ENCODE measurements at places on chromosomes 2 and 18.

- DNase-seq, result no peak
Measured at GRCh38 chr2:201572846-201573508, 70.3 kb downstream of the TMEM237 start.

DNA sequence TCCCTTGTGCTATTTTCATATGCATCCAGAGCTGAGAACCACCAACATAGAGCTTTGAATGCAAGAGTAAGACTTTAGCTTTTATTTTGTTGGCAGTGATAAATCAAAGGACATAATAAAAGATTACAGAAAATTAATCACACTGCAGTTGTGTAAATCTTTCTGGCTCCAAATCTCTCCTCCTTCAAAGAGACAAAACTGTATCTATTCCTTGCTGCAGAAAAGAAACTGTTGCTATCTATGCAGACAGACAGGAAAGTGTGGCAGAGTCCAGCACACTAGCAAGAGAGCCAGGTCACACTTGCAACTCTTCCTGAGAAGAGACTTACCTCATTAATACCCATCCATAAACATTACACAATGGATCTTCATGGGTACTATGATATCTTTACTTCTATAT, 57.5 kb downstream of the DTNB start:
- DNase-seq, result no peak

DNA sequence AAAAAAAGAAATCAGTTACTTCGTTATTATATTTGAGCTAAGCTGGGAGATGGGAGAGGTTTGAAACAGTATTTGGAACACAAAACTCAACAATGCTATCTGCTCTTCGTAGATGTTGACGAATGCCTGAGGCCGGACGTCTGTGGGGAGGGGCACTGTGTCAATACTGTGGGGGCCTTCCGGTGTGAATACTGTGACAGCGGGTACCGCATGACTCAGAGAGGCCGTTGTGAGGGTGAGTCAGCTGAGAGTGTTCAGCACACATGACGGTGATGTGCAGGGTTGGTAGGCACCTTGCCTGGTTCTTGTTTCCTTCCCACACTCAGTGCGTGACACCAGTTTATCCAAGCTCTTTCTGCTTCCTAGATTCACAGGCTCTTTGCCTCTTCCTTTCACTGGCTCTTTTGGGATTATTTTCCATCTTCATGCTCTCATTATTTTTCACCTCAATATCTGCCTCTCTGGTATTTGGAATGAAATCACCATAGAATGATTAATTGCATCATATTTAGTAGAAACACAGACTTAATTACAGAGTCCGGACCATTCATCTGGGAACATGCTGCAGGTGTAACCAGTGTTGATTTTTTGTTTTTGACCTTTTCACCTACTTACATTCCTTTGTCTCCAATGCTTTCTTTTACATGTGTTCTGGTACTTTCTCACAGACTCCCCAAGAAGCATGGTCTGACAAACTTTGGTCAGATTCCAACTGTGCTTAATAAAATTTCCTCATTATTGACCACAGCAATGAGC, 200.6 kb upstream of the RASGRP3 start:
- no peak for DNase-seq

- DNase-seq, result no peak
Measured at GRCh38 chr2:148578493-148578884, 66.1 kb upstream of the EPC2 start.

- DNase-seq, result no peak
Measured at GRCh38 chr2:12657560-12657959, 59.2 kb upstream of the TRIB2 start.

- DNase-seq, result no peak
Measured at GRCh38 chr2:16853088-16853487, 187.5 kb upstream of the CYRIA start.

GRCh38 chr2:42118754-42119569, 50.2 kb upstream of the EML4 start:
- no peak for DNase-seq

DNA sequence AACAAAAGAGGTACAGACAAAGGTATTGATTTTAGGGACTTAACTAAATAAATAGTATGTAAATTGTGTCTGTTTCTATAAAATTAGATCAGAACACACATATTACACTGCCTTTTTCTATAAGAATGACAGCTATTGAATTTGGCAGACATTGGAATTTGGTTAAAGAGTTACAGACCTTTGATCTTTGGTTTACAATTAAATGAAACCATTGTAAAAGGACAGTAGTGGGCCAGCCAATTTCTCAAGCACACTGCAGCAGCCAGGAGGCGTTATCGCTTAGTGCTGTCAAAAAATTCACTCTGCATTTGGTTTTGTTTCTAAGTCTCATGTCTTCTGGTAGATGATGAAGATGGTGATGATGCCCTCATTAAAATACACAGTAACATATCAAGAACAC, 175.9 kb downstream of the NR4A2 start:
- no peak for DNase-seq

GRCh38 chr2:24930768-24931167, 10.7 kb upstream of the ADCY3 start:
- no peak for DNase-seq

DNA sequence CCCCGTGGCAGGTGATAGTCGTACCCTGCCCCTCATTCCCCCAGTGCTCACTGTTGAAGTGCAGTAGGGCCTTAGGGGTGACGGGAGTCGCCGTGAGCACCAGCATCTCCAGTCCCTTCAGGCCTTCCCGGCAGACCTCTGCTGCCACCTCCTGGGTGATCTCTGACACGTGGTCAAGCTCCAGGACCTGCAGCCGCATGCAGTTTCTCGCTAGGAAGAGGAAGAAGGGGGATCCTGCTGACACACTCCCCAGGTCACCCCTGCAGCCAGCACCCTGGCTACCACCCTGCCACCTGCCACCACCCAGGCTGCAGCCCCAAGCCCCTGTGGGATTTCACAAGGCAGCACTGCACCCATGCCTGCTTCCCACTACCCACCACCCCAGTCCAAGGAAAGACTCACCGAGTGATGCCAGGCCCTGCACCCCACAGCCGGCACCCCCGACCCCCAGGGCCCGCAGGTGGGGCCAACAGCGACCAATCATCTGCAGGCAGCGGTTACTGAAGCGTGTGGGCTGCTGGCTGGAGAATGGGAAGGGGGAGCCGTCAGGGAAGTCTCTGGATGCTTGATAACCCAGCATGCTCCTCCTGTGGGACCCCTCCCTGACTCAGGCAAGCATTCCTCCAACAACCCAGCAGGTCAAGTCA, 23.8 kb downstream of the FBXO41 start:
- DNase-seq, result no peak

GRCh38 chr2:220101980-220102379, 474.6 kb downstream of the SLC4A3 start:
- no peak for DNase-seq

DNA sequence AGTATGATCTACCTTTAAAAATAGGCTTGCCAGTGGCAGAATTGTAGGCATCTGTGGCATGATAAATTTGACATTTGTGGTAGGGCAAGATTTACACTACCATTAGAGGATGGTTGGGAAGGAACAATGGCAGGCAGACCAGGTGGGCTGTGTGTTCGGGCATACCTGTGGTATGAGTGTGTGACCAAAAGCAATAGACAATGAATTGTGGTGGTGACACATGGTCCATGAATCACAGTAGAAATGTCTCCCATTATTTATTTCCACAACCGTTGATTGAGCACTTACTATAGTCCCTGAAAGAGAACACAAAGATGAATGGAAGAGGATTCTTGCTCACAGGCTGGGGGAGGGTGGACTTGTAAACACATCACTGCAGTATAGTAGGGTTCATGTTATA, 29.9 kb upstream of the RUFY4 start:
- no peak for DNase-seq

GRCh38 chr2:166088634-166089033, 39.2 kb downstream of the SCN1A start:
- no peak for DNase-seq

- DNase-seq, result no peak
Measured at GRCh38 chr2:176107731-176108181, 676 bp downstream of the HOXD11 start.

- DNase-seq, result no peak
Measured at GRCh38 chr2:85924522-85924921, 35.7 kb upstream of the ST3GAL5 start.

DNA sequence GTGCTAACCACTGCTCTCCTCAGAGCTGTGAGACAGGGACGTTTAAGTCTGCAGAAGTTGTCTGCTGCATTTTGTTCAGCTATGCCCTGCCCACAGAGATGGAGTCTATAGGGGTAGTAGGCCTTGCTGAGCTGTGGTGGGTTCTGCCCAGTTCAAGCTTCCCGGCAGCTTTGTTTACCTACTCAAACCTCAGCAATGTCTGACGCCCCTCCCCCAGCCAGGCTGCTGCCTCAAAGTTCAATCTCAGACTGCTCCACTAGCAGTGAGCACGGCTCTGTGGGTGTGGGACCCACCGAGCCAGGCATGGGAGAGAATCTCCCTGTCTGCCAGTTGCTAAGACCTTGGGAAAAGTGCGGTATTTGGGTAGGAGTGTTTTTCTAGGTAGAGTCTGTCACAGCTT, 387.8 kb upstream of the SLC39A10 start:
- no peak for DNase-seq

DNA sequence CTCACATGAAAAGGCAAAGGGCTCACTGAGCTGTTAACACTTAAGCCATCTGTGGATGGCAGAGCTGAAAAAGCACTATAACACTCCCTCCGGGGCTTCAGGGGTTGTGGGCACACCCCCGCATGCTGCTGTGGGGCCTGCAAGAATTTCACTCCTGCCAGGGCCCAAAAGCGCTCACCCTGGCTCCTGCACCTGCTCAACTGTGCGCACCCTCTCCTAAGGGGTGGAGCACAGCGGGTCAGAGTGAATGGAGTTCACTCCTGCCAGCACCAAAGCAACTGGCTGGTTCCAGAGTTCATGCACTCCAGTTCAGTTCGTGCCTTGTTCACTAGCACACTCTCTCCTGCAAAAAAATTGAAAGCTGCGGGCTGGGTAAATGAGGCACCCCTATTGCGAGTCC, 814.2 kb upstream of the SLC39A10 start:
- DNase-seq, result no peak

DNA sequence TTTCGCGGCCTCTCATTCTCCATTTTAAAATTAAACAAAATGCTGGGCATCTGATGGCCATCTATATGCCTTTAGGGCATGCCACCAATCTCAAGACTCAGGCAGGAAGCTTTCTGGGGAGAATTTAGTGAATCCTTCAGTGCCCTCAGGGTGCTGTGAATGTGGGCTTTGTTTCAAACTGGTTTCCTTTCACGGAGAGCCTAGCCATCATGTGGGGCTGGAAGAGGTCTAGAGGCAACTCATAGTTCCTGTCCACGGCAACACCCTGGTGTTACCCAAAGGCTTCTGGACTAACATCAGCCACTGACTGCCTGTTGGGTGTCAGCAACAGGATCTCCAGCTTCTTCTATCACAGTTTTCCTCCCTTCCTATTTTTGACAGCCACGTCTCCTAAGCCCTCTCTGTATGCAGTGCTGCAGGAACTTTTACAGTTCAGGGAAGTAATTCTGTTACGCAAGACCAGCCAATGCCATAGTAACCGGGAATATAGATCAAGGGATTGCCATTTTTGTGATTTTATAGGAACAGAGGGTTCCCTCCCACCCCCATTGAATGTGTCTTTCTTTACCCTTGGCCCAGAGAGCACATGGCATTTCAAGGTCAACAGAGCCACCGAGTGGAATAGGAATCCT, 7.9 kb upstream of the WDR33 start:
- DNase-seq, result no peak

DNA sequence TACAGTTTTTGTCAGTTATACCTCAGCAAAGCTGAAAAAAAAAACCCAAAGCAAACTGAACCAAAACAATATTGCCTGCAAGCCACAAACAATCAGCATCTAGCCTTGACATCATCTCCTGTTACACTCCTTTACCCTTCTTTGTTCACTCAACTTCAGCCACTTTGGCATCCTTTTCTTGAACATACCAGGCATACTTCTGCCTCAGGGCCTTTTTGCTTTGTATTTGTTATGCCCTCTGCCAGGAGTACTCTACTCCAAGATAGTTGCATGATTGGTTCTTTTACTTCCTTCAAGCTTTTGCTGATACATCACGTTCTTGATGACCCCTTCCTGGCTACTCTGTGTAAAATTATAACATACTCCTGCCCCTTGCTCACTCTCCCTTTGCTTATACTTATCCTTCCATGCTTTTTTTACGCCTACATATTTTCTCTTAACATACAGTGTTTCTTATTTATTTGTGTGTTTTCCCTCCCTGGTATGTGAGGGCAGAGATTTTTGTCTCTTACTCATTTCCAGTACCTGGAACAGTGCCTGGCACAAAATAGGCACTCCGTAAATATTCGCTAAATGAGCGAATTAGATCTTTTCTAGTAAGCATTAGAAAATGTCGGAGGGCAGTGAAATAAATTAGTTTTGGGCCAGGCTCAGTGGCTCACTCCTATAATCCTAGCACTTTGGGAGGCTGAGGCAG, 12.7 kb downstream of the ABI2 start:
- DNase-seq, result no peak

DNA sequence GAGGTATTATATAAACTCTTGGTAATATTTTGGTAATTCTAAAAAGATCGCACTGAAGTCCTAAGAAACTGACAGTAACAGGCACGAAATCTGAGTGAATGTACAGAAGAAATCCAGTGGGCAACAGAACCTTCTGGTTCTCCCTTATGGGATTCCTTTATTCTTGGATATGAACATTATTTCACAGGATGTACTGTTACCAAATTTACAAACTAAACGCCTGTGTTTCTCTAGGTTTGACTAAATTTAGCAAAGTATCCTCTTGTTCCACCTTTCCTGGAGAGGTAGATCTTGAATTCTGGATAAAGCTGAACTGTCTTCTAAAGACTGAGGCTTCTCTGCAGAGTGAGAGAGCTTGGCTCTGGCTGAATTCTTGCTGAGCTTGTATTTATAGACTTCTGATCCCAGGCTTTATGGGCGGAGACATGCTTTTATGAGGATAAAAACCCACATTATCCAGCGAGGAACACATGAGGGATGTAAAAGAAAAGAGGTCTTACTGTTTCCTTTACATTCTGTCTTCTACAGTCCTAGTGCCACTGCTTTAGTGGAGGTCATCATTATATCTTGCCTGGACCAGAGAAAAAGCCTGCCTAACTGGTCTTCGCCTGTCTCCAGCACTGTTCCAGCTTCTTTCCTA, 220.8 kb downstream of the CDH2 start:
- no peak for DNase-seq

GRCh38 chr2:216415541-216415940, 3.3 kb downstream of the SMARCAL1 start:
- no peak for DNase-seq

- DNase-seq, result no peak
Measured at GRCh38 chr2:99403524-99403923, 66.3 kb downstream of the EIF5B start.

DNA sequence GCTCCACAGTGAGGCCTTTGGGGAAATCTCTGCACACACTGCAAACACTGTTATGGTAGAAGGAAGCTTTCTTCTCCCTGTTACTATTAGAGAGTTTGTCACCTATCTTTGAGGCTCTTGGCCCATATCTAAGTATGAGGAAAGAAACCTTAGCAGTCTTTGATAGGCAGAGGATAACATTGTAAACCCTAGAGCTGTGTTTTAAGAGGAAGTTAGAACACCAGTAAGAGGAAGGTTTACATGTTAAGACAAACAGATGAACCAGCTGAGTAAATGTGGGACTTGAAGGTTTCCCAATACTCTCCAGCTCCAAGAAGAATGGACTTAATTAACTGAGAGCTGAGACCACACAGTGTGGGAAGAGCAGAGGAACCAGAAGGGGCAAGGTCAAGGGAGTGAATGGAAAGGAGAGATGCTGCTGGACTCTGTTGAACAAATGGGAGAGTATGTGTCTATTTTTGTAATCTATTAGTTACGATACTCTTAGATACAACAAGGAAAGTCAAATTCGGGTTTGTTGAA, 257.0 kb downstream of the DPP10 start:
- DNase-seq, result no peak
